Dermis lymphatic vessel endothelial cell (primary cell): ENCODE measurements at places on chromosomes 1 and 21. TPM values are rescaled to one million over a fixed set of nuclear protein-coding genes. Genes with fewer than 3 reads are reported as not detected.

KIF2C gene
- 4.7 and 5.2 TPM in 2 replicates for total RNA-seq

SMYD2 gene
- 186 and 385 TPM in 2 replicates for total RNA-seq

FAM163A gene
- total RNA-seq, result 0.09 and 0.33 TPM in 2 replicates

TAL1 gene
- 72.0 and 121 TPM in 2 replicates for total RNA-seq

HLCS gene
- 20.3 and 27.1 TPM in 2 replicates for total RNA-seq
